ENCODE measurements at places on chromosomes 3 and 15.

DNA sequence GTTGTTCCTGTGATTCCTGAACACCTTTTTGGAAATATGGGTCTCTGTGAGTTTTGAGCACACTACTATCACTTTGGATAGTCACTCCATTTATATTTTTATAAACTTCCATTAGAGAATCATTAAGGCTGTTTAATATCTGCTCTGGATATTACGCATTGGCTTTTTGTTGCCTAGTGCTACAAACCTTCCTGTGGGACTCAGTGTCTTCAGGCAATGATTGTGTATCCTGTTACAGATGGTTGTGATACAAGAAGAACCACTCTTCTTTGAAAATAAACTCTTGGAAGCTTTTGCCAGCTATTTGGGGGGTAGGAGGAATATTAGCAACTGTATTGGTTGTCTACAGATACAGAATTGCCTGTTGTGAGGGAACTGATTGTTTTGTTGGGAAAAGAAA lies 15.6 kb downstream of the GCSAM start:
- no peak for DNase-seq

DNA sequence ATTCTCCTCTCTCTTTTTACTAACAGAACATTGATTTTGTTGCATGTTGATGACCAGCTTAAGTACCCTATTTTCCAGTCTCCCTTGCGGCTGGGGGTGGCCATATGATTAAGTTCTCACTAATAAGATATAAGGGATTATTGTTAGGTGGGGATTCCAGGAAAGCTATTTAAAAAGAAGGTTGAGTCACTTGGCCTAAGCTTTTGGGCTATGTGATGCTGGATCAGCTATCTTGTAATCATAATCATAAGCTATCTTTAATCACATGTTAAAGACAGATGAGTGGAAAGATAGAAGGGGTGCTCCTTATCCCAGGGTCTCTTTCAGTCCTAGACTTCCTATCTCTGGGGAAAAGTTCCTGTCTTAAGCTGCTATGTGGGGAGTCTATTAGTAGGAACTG lies 59.9 kb downstream of the CGNL1 start:
- DNase-seq: no peak

GRCh38 chr3:9194509-9195184 lies 54.8 kb downstream of the SRGAP3 start:
- no peak for DNase-seq

- peak; percentile 76 for DNase-seq
These were observed 23.5 kb downstream of the ANP32A start for GRCh38 chr15:68797191-68797590.

- no peak for DNase-seq
These were observed 74.1 kb upstream of the MITF start for GRCh38 chr3:69665026-69665737.

DNA sequence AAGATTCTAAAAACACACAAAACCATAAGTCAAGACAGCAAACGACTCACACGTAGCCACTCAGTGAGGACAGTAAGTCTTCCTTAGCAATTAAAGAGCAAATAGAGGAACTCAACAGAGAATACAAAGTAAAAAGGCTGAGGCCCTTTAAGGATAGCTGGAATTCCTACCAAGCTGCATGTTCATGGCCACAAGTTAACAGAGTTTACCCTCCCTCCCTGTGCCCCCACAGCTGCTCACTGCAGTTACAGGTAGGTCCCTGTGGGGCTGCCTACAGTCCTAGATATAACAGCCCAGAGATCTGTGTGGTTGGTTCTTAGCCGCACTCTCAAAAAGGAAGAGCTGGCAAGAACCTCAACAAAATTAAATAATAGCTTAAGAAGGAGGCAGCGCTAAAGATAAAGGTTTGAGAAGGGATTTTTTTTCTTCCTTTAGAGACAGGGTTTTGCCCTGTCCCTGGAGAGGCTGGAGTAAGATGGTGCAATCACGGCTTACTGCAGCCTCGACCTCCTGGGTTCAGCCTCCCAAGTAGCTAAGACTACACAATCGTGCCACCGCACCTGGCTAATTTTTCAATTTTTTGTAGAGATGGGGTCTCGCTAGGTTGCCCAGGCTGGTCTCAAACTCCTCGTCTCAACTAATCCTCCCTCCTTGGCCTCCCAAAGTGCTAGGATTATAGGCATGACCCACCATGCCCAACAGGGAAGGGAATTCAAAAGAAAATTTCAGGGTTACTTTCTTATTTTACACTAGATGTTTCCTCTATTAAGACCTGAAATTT lies 19.3 kb downstream of the SFMBT1 start:
- DNase-seq: peak; percentile 19
